ENCODE measurements at places on chromosomes 7 and 10. TPM values are rescaled to one million over a fixed set of nuclear protein-coding genes. Genes with fewer than 3 reads are reported as not detected.
A peak's percentile ranks its signal among the peaks of the same experiment; 100 is the strongest.

DNA sequence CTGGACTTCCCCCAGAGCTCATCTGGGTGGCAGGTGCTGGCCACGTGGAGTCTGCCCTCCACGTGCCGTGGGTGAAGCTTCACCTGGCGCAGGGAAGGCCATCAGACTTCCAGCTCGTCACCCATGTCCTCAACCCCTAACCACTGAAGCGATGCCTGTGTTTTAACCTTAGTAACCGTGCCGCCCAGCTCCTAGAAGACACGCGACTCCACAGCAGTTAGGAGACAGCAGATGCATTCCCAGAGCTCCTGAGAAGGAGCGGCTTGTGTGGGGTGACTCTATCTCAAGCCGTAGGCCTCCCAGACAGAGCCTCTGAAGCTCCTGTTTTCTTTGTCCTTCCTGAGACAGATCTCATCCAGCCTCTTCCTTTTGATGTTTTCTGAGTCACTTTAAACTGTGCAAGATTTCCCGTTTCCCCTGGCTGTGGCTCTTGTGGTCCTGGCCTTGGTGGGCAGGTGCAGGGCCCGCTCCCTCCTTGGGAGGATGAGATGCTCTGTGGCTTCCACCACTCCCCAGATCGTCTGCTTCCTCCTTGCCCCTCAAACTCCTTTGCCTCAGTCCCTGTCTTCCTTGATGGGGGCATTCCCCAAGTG is 41.4 kb upstream of the AP5Z1 start:
- no peak for DNase-seq

- DNase-seq: no peak
These were observed 47.4 kb downstream of the LMBR1 start for GRCh38 chr7:156845379-156846101.

- no peak for DNase-seq
These were observed 409.8 kb upstream of the ZMIZ1 start for GRCh38 chr10:78658645-78659597.

- no peak for DNase-seq
These were observed 140.4 kb upstream of the NPS start for GRCh38 chr10:127408733-127409132.

GRCh38 chr7:102875700-102876295 is 37.0 kb upstream of the LRRC17 start:
- DNase-seq: peak; percentile 99

- DNase-seq: no peak
These were observed 87.6 kb upstream of the SEMA3D start for GRCh38 chr7:85274454-85274853.

DNA sequence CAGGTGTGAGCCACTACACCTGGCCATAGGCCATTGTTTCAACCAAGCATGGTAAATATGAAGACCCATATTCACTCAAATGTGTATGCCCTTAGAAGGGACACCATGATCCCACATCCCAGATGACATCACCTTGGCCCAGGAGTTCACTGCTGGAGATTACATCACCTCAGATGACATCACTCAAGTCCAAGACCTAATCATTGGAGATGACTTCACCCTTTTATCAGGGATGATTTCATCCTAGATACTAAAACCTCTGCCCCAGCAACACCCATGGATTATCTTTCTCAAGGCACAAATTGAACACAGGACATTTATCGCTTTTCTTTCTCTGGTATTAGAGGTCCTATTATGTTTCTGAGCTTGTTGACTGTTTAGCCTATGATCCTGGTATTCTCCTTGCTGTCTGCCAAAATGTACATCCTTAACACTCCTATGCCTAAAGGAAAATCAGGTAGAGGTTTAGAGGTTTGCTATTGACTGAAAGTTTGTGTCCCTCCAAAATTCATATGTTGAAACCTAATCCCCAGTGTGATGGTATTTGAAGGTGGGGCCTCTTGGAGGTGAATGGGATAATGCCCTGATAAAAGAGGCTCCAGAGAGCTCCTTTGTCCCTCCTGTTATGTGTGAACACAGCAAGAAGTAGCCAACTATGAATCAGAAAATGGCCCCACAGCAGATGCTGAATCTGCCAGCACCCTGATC is 9.8 kb upstream of the CYP2C18 start:
- DNase-seq: peak; percentile 1

- peak; percentile 72 for DNase-seq
These were observed 18.8 kb upstream of the LIPM start for GRCh38 chr10:88783724-88784123.

DNA sequence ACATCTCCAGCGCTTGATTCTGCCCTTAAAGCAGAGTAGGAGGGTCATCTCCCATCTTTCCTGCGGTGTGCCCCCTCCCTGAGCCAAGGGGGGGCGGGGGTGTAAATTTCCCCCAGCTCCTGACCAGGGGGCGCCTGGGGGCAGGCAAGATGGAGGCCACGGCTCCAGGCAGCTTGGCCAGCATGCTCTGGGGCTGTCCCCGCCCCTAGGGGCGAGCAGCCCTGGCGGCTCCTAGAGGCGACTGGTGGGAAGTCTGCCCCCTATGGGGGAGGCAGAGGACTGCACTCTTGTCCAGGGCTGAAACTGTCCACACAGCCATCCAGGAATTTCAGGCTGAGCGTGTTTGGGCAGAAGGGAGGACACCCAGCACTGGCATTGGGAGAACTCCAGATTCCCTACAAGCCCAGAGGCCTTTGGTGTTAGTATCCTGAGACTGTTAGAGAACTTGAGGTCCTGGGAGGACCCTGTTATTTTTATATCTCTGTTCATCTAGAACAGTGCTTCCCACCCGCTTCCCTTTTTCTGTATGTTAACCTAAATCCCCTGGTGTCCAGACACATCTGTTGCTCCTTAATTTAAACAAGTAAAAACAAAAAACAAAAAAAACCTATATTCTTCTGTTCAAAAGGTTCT is 4.6 kb downstream of the STRA8 start:
- DNase-seq: no peak

GRCh38 chr10:76950354-76950753 is 687.3 kb downstream of the KCNMA1 start:
- DNase-seq: no peak

Gene CYP3A7
- total RNA-seq: not detected

Gene IFIT1
- total RNA-seq: 29.9 TPM

Gene CTNNA3
- total RNA-seq: not detected

Gene ZCCHC24
- total RNA-seq: 21.0 TPM

Gene AUTS2
- total RNA-seq: 0.10 TPM

Gene TYW1B
- total RNA-seq: 4.7 TPM

Gene PLCE1
- total RNA-seq: 0.10 TPM

Gene SLC26A5
- not detected for total RNA-seq

Gene PSPH
- total RNA-seq: 82.3 TPM

Gene TMEM270
- total RNA-seq: not detected

Gene CUL1
- 56.3 TPM for total RNA-seq

Gene TRPV6
- not detected for total RNA-seq
